NB4 (cell line): ENCODE measurements at places on chromosomes 2 and 18.

DNA sequence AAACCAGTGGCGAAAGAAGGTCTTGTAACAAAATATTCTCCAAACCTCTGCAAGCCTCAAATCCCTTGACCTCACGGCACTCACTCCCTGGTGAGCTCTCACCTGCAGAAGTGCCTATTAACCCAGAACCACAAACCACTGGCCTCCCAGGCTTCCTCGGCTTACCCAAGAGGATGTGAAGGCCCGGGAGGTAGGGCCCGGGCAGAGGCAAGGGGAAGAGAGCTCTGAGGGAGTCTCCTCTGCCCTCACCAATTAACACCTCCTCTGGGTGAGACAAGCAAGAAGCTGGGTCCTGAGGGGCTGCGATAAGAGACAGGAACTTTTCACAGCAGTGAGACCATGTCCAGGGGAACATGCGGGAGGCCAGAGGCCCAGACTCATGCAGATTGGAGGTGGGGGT, 53.7 kb downstream of the EMX1 start:
- peak; percentile 70 for DNase-seq

DNA sequence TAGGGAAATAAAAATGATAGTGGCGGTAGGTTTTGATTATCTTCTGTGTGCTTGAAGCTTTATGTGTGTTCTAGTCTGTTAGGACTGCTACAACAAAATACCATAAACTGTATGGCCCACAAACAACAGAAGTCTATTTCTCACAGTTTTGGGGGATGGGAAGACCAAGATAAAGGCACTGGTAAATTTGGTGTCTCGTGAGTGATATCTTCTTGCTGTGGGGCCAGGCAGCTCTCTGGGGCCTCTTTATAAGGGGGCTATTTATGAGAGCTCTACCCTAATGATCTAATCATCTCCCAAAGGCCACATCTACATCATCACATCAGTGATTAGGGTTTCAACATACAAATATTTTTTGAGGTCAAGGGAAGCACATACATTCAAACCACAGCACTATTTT, 86.8 kb upstream of the SPHKAP start:
- no peak for DNase-seq

DNA sequence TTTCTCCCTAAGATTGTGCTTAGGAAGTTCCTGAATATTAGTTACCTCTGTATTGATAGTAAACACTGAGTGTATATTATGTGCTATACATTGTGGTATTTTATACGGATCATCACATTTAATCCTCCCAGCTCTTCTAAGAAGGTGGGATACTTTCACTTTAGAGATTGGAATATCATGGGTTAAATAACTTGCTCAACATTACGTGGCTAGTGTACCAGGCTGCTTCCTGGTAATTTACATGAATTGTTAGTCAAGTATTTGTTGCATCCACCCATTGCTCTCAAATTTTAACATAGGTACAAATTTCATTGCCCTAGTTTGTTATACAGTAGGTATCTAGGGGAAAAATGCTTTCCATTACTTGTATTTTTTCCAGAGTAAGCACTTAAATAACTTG, 21.4 kb downstream of the FAM98A start:
- DNase-seq = no peak

DNA sequence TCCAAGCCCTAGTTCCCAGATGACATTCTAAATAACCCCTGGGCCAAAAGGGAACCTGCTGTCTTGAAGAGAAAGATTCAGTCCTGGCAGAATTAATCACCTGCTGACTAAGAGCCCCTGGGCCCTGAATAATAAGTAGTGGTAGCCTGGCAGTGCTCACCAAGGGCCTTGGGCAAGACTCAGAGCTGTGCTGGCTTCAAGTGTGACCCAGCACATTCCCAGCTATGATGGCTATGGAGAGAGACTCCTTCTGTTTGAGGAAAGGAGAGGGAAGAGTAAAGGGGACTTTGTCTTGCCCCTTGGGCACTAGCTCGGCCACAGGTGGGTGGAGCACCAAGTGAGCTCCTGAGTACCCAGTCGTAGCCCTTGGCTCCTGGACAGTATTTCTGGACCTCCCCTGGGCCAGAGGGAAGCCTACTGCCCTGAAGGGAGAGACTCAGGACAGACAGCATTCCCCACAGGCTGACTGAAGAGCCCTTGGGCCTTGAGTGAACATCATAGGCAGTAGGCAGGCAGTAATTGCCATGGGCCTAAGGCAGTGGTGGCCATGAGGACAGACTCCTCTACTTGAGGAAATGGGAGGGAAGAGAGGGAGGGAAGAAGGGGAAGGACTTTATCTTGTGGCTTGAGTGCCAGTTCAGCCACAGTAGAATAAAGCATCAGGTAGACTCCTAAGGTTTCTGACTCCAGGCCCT, 40.0 kb upstream of the INPP4A start:
- DNase-seq = no peak

DNA sequence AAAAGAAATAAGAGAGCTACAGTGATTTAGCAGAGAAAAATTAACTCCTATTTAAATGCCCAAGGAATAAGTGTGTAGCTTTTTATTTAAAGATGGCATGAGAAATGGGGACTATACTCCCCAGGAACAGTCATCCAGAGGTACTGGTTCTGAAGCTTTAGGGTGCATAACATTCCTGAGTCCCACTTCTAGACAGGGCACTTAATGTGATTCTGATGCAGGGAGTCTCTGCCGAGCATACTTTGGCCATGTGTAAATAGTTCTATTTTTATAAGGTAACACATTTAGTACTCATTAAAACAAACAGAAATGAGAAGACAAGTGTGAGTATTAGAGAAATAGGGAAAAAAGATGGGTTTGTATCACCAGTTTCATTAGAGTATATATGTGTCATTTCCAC, 154.7 kb upstream of the WDSUB1 start:
- no peak for DNase-seq

DNA sequence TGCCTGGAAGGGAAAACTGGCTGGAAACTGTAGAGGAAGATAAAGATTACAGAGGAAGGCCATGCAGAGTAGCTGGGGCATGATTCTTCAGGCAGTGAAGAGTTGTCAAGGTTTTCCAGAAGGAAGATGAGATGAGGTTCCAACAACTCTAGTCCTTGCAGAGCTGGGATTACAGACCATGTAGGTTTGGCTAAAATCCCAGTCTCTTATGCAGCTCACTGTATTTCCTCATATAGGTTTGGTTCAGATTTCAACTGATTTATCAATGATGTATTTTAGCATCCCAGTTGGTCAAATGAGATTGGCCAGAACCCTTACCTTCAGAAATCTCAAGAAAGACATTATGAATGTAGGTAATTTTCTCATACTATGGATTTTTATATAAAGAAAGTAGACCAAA, 16.4 kb downstream of the FAP start:
- DNase-seq = no peak

DNA sequence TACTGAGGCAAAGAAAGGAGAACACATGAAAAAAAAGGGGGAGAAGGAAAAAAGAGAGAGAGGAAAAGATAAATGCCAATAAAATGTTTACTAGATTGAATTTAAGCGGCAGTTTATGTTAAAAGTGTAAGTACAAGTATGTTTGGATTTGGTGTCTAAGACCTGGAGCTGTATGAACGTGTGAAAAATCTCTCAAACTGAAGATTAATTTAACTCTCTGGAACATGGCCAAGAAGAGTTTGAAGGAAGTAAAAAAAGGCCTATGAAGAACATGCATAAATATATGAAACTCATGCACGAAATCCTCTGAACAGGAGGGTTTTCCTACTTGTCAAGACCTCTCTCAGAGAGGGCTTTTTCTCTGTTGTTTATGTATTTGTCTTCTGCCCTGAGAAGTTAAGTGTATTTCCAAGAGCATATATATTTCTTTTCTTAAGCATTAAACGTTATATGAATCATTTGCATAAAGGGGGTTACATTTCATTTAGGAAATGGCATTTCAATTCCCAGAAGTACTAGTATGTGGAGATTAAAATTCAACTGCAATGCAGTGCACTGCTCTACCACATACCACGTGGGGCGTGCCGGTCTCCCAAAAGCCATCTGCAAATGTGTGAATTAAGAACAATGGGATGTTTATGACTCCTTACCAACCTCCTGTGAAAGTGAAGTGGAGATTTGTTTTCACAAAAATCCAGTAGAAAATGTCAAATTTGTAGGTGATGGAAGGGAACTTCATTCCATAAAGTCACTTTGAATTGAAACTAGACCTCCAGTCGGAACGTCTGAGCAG, 281.1 kb upstream of the TRIB2 start:
- DNase-seq = no peak

GRCh38 chr18:78945628-78946027, 34.0 kb upstream of the SALL3 start:
- no peak for DNase-seq

- DNase-seq = no peak
These were observed 87.6 kb downstream of the FAM228A start for GRCh38 chr2:24262421-24262970.

DNA sequence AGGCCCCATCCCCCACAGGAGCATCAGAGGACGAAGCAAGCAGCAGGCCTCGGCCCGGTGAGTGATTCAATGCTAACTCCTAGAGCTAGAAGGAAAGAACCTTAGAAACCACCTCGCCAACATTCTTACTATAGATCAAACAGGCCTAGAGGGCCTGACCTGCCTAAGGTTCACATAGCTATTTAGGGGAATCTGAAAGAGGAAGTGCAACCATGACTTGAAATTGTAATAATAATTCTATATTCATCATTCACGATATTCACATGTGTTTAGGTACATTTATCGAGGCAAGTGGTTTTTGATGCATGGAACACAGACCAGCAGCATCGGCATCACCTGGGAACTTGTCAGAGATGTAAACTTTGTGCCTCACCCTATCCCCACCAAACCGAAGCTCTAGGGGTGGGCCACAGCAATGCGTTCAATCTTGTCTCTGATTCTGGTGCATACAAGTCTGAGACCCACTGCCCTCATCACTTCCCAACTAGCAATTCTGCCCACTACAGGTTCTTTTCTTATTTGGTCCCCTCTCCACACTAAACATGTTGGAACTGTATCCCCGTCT, 78.0 kb upstream of the DNMT3A start:
- DNase-seq = peak; percentile 44

DNA sequence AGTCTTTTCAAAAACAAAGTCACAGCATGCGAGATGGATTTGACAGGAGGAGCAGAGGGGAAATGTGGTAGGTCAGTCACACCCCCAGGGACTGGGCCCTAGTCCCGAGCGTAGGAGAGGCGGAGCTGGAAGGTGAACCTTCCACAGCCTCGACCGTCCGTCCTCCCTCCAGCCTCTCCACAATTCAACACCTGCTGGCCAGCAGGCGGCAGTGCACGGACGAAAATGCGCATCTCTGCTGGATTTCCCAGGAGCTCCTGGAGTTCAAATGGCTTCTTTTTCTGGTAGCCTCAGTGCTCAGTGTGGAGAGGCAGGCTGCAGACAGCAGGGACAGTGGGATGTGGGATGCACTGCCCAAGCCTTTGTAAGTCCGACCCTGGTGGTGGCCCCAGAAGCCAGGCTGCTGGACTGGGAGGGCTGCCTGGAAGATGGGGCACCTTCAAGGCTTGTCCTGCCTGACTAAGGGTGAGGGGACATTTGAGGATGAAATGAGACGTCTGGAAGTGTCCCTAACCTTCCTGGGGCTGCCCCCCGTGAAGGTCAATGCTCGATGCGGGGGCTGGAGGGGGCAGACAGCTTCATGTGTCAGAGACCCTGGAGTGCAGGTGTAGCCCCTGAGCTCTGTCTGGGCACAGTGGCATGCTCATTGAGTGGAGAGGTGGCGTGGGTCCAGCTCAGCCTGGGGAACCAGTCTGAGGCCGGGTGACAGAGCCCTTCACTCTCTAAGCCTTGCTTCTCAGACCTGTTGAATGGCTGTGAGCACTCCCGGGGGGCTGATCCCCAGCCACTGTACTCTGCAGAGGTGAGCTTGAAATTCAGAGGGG, 189.5 kb downstream of the TFCP2L1 start:
- DNase-seq = peak; percentile 73

DNA sequence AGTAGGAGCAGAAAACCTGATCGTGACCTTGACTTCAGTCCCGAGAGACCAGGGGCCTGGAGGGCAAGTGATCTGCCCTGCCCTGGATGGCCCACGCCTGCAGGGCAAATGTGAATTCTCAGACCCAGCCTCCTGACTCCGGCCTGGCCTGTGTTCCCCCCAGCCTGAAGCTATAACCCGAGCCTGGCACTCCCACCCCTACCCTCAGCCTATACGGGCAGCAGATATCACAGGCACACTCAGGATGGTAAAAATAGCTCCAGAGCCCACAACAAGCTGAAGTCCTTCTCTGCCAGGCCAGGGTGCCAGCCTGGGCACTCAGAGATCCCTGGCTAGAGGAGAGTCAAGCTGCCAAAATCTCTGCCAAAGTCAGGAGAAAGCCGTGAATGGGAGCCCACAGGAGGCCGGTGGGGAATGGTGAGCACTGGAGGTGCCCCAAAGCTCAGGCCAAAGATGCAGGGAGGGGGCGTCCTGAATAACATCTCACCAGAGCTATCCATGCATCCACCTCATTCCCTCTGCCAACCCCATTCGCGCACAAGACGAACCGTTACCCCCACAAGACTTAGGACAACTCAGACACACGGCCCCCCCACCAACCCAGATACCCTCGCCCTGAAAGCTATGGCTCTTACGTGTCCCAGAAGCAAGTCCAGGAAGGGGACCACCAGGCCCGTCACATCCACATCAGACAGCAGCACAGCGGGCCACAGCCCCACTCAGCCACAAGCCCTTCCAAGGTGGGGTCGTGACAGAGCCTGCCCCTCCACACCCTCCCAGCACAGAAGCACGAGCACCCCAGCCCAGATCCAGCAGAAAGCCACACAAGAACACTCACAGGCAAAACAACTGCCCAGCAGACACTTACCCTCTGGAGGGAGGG, 144.9 kb downstream of the TNS1 start:
- no peak for DNase-seq

- peak; percentile 30 for DNase-seq
These were observed 98.4 kb downstream of the GPR39 start for GRCh38 chr2:132515010-132515409.

DNA sequence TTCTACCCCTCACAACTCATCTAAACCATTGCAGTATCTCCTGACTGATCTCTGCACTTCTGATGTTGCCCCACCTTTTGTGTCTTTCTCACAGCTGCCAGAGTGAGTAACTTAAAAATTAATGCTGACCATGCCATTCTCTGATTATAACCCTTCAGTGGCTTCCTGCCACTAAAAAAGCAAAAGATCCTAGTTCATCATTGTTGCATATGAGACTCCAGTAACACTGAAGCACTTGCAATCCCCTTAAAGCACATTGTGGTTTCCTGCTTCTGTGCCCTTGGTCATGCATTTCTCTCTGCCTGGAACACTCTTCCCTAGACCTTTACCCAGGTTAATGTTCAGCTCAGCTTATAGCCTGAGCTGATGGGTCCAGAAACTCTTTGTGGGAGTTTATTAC, 95.1 kb upstream of the WDSUB1 start:
- DNase-seq = peak; percentile 19

DNA sequence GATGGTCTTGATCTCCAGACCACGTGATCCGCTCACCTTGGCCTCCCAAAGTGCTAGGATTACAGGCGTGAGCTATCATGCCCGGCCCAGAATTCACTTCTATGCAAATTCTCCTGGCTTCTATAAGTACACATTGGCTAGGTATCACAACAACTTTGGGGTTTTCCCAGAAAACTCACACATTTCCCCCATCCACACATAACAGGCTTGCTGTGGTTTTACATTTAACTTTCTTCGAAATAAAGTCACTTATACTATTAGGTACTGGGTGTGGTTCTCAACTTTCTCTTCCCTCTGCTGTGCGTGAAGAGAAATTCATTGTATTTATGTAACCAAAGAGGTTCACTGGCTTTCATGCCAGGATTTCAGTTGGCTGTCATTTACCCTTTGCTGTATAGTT, 439.4 kb upstream of the CWC22 start:
- DNase-seq = no peak
